ENCODE measurements at places on chromosomes 6 and 20.

- peak; percentile 80 for DNase-seq
These were observed at the start of gene CDYL for GRCh38 chr6:4776131-4776492. Gene CDYL, plus strand, starts transcription at chr6:4776404. Its CDS starts 380 bp downstream, at chr6:4776784.

DNA sequence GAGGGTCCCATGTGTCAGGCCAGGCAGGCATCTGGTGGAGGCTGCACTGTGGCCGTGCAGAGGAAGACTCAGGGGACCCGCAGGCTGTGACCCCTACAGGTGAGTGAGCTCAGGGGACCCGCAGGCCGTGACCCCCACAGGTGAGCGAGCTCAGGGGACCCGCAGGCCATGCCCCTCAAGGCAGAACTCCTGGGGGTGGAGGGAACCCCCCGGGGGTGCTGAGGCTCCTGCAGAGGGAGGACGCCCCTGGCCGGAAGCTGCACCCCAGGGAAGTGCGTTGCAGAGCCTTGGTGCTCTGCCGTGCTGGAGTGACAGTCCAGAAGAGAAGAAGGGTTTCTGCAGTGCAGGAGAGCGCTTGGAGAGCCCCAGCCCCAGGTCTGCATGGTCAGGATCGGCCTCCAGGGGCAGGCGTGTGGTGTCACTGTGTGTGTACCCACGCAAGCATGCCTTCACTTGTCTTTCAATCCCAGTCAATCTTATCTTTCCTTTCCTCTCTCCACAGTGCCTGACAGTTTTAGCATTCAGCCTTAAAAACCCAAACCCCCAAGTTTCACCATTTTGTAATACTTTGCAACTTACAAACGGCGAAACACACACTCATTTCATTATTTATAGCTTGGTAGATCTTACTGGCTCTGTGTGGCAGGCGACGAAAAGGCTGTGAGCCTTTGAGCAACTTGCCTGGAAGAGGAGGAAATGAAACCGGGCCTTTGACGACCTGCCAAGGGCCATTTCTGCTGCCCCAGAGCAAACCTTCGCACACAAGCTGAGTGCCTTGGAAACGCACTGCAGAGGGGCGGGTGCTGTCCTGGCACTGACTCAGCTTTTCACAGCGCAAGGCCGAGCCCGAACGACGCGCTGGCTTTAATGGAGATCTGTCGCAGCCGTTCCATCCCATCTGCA is 101.4 kb upstream of the AGPAT4 start:
- DNase-seq: no peak

DNA sequence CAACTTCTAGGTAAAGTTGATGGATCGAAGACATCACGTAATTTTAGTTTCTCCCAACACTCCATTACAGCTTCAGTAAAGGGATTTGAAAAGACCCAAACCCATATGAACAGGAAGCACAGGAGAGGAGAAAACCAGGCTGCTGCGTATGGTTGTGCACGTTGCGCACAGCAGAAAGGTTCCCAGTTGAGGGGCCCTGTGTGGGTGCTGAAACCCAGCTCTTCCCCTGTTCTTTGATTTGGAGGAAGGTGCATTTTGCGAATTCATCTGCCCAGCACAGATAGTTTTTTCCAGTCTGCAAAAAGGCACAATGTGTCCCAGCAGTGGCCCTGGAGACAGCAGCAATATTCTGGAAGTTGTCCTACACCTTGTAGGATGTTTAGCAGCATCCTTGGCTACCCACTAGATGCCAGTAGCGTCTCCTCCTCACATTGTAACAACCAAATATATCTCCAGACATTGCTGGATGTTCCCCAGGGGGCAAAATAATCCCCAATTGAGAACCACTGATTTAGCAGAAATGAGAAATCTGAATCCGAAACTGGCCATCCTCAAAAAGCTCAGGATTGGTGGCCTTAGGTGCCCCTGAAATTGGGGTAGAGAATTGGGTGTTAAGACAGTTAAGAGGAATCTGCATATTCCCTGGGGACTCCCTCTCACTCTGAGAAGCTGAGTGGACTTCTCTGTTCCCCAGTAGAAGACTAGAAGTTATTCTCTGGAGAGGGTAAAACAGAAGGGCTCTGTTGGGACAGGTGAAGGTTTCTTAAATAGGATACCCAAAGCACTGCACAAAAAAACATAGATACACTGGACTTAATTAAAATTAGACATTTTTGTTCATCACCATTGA is 12.2 kb downstream of the SUN5 start:
- DNase-seq: no peak

- no peak for DNase-seq
These were observed 244.7 kb downstream of the CDKAL1 start for GRCh38 chr6:20778912-20779311.

- no peak for DNase-seq
These were observed 55.4 kb downstream of the ZDHHC14 start for GRCh38 chr6:157436219-157436943.

GRCh38 chr6:151497905-151498304 is 4.1 kb downstream of the CCDC170 start:
- no peak for DNase-seq

DNA sequence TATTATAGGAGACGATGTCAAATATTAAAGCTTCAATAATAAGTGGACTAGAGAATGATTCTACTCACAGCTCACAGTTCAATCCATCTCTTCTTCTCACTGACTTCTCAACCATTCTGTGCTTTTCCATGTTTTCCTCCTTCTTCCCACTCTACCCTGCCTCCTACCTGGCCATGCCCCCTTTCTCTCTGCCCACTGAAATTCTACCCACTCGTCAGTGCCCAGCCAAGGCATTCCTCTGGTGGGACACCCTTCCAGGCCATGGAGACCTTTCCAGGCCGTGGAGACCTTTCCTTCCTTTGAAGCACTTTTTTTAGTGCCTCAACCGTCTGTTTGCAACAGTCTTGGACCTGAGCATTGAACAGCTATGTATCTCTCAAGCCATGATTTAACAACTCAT is 18.5 kb downstream of the BACH2 start:
- DNase-seq: no peak

DNA sequence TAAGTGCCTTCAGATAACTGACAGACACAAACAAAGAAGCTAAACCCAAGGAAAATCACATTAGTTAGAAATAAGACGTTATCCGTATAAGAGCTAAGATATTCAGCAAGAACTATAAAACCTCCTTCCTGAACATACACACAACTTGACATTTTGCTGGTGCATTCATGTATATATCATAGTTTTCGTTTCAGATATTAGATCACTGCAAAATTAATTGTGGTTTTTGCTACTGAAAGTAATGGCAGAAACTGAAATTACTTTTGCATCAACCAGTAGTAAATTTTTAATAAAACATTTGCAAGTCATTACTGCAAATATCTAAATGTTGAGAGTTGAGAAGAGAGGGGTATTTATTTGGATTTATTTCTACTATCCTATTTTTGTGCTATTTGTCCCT is 26.1 kb upstream of the KCNQ5 start:
- DNase-seq: no peak

Measured in fibroblast of skin of left biceps (primary cell).